Activated CD4-positive, alpha-beta T cell treated with anti-CD3 and anti-CD28 coated beads for 24 hours (primary cell): ENCODE measurements at places on chromosomes 4 and X.

- no peak for DNase-seq
Measured at GRCh38 chr4:72971572-72971971, 97.9 kb downstream of the COX18 start.

- DNase-seq = no peak
Measured at GRCh38 chr4:176377780-176378179, 58.0 kb downstream of the SPCS3 start.

GRCh38 chr4:66693694-66694093 is 851.6 kb downstream of the CENPC start:
- no peak for DNase-seq

GRCh38 chr4:83875437-83875836 is 339.5 kb downstream of the GPAT3 start:
- DNase-seq = no peak

GRCh38 chr4:105784761-105785160 is 76.2 kb downstream of the GSTCD start:
- DNase-seq = no peak

DNA sequence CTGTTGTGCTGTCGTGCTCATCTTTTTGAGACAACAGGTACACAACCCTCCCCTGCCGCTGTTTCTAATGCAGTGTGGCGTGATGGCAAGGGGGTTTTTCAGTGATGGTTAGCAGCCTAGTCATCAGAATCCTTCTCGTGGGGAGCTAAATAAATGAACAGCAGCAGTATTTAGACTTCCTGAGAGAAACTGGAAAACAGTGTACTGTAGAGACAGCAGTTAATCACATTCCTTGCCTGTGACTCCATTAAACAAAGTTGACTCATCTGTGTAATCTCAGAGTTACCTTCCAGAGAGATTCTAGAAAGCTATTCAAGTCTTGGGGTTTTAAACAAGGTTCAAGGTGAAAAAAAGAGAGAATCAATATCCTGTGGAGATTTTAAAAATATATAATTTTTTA is 1753.2 kb upstream of the PCDH7 start:
- no peak for DNase-seq

DNA sequence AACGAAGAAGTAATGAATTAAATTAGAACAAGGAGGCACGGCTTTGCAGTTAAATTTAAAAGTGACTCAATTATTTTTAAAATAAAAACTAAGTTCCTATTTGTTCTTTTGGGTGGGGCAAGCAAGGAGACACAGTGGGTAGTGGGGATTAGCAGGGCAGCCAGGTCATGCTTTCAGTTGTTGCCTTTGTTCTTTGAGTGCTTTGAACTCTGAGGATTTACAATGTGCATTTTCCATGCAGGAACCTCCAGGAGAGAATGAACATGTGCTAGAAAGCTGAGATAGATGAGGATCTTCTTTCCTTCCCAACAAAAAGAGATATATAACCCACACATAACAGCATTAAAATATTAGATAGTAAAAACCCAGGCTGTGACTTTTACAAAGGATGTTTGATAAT is 420.4 kb upstream of the CTSO start:
- DNase-seq = no peak

GRCh38 chr4:145868637-145869409 is 69.8 kb downstream of the ZNF827 start:
- DNase-seq = no peak

DNA sequence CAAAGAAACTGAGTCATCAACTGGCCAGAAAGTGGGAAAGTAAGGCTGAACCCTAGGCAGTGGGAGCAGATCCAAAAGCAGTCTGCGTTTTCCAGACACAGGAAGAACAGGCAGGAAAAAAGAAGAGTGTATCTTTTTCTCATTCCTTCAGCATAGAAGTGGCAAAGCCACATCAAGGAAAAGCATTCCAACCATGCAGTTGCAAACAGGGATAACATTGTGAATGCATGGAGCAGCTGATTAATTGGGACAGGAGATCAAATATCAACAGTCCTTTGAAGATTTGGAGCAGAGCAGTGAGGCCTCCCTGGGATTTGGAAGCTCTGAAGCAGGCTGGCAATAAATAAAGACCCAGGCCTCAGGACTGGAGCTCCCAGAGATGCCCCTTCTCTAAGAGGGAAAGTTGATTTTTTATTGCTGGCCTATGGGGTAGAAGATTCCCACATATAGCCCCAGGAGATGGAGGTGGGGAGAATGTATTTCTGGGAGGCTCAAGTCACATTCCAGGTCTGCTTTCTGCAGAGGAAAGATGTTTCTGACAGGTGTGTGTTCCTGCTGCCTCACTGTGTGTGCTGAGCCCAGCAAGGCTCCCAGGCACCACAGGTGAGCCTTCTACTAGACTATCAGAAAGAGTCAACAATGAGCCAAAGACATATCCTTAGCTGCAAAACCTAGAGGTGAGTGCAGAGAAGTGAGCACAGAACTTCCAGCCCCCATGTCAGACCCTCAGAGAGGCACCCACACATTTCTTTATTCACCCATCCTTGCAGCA is 222.5 kb downstream of the RAB28 start:
- DNase-seq = no peak

- DNase-seq = no peak
Measured at GRCh38 chrX:34849371-34849770, 93.2 kb upstream of the FAM47B start.

DNA sequence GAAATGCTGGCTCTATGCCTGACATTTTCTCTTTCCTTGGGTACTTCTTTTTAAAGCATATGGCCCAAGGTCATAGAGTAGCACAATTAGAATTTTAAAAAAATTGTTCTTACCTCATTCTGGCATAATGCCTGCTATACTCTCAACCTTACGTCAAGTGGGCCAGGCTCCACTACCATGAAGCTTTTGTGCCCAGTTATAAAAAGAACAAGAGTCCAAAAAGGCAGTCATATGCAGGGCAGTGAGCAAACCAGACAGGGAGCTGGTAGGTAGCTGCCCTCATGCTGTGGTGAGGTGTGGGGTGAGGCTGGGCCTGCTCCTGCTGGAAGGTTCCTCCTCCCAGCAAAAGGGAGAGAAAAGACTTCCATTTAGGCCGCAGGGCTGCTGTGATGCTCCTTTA is 64.4 kb upstream of the UCP1 start:
- DNase-seq = no peak

GRCh38 chr4:33709247-33709646 is 2535.1 kb downstream of the ARAP2 start:
- no peak for DNase-seq

GRCh38 chrX:38959736-38960135 is 158.5 kb downstream of the MID1IP1 start:
- DNase-seq = no peak

- peak; percentile 4 for DNase-seq
Measured at GRCh38 chr4:116599859-116600258, 485.5 kb downstream of the TRAM1L1 start.

DNA sequence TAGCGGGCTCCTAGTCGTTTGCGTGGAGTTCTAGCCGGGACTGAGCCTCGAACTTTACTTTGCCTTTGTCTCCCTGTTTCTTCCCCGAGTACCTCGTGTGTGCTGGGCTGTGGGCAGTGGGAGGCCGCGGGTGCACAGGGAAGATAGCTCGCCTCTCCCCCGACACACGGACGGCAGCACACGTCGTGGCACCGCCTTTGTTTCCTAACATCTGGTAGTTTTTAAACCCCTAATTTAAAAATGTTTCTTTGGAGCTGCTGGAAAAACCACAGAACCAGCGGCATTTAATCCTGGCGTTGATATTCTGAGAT is 866 bp downstream of the RBM46 start:
- DNase-seq = no peak

- no peak for DNase-seq
Measured at GRCh38 chrX:53280331-53281320, 758 bp downstream of the IQSEC2 start.

DNA sequence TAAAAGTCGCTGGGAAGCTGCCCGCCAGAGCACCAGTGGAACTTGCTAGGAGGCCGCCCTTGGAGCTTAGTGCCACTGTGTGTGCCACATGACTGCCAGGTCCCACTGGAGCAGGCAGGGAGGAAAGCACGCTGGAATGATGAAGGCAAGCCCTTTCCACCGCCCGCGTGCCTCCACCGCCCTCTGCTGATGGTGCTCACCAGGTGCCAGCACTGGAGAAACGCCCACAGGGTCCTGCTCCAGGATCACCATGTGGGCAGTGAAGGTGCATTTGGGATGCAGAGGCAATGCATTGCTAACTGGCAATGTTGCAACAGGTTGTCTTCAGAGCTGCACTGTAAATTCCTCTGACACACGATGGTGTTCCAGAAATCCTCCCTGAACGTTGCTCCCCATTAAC is 76.3 kb downstream of the SHROOM2 start:
- no peak for DNase-seq

GRCh38 chr4:169795585-169795984 is 37.8 kb upstream of the HPF1 start:
- DNase-seq = no peak

- no peak for DNase-seq
Measured at GRCh38 chr4:27326991-27327390, 466.4 kb downstream of the STIM2 start.

GRCh38 chr4:47075262-47075661 is 43.9 kb downstream of the GABRB1 start:
- DNase-seq = no peak

- DNase-seq = no peak
Measured at GRCh38 chr4:70392057-70392776, 5.5 kb upstream of the OPRPN start.

- DNase-seq = no peak
Measured at GRCh38 chr4:117634716-117635115, 399.6 kb upstream of the NDST3 start.

DNA sequence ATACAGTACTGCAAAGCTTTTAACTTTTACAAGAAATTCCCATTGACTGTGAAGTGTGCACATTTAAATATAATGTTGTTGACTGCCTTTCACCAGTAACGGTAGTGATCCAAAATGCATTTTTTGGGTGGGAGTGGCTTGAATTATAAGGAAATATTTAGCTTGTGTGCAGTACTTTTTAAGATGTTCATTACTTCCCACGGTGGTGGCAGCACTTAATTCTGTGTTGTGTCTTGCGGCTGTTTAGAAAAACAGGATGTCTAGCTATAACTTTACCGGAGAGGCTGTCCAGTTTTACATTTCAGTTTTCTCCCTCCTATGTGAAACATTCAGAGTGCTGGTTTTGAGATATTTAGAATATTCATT is 1.7 kb downstream of the TMEM131L start:
- DNase-seq = no peak

DNA sequence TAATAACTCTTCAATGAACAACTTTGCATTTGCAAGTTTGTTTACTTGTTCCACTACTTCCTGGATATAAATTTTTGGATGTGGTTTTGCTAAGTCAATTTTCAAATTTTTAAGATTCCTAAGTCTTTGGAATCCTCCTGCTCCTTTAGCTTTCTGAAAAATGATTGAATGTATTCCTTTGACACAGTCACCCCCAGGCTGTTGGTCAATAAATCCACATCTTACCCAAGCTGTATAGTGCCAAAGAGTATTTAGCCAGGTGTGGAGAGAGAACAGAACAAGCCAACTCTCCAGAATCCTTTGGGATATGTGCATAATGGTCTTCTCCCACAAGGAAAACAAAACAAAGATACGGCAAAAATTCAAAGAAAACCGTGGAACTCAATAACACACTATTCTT is 56.9 kb upstream of the INTU start:
- no peak for DNase-seq

DNA sequence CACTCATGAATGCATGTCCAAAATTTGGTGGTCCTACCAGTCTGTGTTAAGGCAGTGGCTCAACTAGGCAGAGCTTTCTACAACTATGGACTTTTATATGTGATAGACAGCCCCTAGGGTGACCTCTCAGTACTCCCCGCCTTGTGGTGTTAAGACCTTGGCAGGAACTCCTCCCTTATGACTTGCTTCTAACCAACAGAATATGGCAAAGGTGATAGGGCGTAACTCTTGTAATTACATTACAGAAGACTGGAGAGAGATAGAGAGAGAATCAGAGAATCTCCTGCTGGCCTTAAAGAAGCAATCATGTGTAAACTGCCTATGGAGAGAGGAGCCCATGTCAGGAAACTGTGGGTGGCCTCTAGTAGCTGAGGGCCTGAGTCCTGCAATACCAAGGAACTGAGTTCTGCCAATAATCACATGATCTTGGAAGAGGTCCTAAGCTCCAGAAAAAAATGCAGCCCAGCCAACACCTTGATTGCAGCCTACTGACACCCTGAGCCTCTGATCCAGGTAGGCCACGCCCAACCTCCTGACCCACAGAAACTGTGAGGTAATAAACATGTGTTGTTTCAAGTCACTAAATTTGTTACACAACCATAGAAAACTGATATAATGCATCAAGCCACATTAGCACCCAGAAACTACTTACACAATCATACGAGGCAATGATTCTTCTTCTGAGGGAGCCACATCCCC is 68.9 kb downstream of the INPP4B start:
- no peak for DNase-seq

DNA sequence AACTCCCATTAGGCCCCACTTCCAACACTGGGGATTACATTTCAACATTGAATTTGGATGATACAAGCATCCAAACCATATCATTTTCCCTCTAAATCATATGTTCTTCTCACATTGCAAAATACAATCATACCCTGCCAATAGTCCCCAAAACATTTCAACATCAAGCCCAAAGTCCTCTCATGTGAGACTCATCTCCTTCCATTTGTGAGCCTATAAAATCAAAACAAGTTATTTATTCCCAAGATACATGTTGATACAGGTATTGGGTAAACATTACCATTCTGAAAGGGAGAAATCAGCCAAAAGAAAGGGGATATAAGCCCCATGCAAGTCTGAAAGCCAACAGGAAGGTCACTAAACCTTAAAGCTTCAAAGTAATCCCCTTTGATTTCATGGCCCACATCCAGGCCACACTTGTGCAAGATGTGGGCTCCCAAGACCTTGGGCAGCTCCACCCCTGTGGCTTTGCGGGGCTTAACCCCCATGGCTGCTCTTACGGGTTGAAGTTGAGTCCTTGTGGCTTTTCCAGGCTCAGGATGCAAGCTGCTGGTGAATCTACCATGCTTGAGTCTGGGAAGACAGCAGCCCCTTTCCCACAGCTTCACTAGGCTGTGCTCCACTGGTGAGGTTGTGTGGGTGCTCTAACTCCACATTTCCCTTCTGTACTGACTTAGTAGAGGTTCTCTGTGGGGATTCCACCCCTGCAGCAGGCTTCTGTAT is 40.6 kb upstream of the SERTM2 start:
- no peak for DNase-seq

GRCh38 chr4:88804234-88804633 is 106.6 kb upstream of the NAP1L5 start:
- DNase-seq = no peak

DNA sequence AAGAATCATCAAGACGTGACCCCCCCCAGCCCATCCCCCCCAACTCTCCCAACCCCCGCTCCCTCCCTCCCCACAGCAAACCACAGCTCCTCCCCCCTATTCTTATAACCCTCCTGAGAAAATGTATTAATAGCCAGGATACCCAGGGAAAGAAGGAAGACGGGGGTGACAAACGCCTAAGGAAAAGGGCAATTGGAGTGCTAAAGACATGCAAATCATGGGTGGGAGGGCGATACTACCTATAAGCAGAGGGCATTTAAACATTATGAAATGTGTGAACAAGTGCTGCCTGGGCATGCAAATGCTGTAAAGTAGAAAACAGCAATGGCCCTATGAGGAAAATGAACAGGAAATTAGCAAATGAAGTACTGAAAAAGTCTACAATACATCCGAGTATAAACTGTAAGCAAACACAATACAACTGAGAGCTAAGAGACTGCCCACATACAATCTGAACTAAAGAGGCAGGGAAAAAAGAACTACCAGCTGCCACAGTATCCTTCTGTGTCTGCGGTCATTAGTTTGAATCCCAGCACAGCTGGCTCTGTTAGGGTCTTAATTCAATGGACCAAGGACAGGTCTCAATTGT is 2.4 kb downstream of the CXXC4 start:
- no peak for DNase-seq
